ENCODE measurements at places on chromosomes 6 and 20. TPM values are rescaled to one million over a fixed set of nuclear protein-coding genes. Genes with fewer than 3 reads are reported as not detected.

- H3K4me1 ChIP-seq = peaks cover 22% of the 10 kb centered on the region
- no peaks in the 10 kb centered on the region for H3K27me3 ChIP-seq
These were observed 64.6 kb downstream of the MAN1A1 start for GRCh38 chr6:119284861-119285521.

GTF3C6 gene
- 137 TPM for total RNA-seq

SLC22A7 gene
- not detected for total RNA-seq

GRCh38 chr6:110635096-110635495, 158.7 kb upstream of the SLC22A16 start:
- H3K36me3 ChIP-seq = peaks cover 5% of the 10 kb centered on the region
- H3K4me1 ChIP-seq = no peaks in the 10 kb centered on the region
- no peak overlapping the region for H3K4me3 ChIP-seq
- H3K27me3 ChIP-seq = no peaks in the 10 kb centered on the region
- no peak overlapping the region for H3K27ac ChIP-seq
- DNase-seq = no peak

DNA sequence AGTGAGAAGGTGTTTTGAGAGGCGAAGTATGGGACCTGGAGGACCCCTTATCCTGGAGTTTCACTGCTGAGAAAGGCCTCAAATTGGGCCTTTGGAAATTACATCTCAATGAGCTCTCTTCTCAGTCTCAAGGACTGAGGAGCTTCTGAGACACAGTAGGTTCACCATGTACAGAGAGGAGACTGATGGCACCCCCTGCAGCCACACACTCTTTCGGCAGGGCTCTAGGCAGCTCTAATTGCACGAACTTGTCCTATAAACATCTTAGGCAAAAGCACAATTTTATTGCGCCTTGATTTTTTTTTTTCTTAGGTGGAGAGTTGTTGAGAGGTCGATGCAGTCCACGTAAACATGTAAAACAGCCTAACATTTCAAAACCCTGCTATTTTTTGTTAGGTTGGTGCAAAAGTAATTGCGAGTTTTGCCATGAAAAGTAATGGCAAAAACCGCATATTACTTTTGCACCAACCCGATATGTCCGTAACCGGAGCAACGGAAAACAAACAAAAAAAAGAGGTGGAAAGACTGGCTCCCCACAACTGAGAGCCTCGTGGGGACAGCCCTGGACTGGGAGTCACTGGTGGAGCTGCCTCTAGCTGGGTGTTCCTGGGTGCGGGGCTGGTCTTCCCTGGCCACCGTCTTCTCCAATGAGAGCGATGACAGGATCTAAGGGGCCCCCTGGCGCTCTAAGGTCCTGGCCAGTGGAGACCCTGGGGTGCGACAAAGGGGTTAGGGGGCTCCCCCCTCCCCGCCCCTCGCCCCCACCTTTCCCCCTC, 84.0 kb upstream of the EYA2 start:
- H3K27ac ChIP-seq = no peak overlapping the region
- no peaks in the 10 kb centered on the region for H3K4me1 ChIP-seq
- DNase-seq = no peak
- H3K4me3 ChIP-seq = no peak overlapping the region
- H3K27me3 ChIP-seq = peaks cover 28% of the 10 kb centered on the region
- H3K36me3 ChIP-seq = no peaks in the 10 kb centered on the region

PGC gene
- 0.60 TPM for total RNA-seq

DNA sequence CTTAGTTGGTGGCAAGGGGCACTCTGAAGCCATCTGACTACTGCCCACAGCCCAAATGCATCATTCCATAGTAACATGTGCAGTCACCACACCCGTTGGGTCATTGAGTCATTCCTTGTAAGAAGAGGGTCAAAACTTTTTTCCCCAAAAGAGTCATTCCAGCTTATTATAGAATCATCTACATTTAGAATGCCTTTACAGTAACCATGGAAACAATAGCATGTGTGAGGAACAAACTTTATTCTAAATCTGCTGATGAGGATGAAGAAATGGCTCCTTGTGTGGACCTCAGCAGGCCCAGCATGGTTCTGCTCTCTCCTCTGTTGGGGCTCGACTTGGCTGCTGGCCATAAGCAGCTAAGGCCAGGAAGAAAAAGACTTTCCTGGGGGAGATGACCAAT, 111.2 kb upstream of the PTPRT start:
- no peak overlapping the region for H3K27ac ChIP-seq
- DNase-seq = no peak
- no peaks in the 10 kb centered on the region for H3K27me3 ChIP-seq
- H3K36me3 ChIP-seq = no peaks in the 10 kb centered on the region
- H3K4me1 ChIP-seq = no peaks in the 10 kb centered on the region

FRMD1 gene
- not detected for total RNA-seq

- H3K4me3 ChIP-seq = peak overlapping the region; percentile 72
- peak; percentile 48 for DNase-seq
- H3K27me3 ChIP-seq = no peaks in the 10 kb centered on the region
- H3K4me1 ChIP-seq = peaks cover 72% of the 10 kb centered on the region
These were observed 49.9 kb upstream of the TAGAP start for GRCh38 chr6:159094444-159095252.

DNA sequence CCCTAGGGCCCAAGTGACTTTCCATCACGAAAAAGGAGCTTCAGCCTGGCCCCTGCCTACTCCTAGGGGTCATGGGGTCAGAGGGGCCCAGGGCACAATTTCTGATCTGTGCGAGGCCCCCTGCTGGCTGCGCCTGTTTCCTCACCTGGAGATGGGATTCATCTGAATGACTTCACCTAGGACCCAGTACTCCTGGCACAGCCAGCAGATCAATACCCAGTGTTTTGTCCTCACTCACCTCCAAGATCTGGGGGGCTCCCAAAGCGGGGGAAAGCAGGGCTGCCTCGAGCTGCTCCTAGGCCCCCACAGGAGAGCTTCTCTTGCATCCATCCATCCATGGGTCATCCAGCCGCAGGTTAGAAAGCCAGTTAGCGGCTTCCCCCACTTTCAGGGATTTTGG, 33.8 kb downstream of the CD40 start:
- no peaks in the 10 kb centered on the region for H3K36me3 ChIP-seq
- no peaks in the 10 kb centered on the region for H3K4me1 ChIP-seq
- H3K27me3 ChIP-seq = peaks cover 5% of the 10 kb centered on the region
- no peak overlapping the region for H3K27ac ChIP-seq
- H3K4me3 ChIP-seq = no peak overlapping the region
- DNase-seq = no peak

DNA sequence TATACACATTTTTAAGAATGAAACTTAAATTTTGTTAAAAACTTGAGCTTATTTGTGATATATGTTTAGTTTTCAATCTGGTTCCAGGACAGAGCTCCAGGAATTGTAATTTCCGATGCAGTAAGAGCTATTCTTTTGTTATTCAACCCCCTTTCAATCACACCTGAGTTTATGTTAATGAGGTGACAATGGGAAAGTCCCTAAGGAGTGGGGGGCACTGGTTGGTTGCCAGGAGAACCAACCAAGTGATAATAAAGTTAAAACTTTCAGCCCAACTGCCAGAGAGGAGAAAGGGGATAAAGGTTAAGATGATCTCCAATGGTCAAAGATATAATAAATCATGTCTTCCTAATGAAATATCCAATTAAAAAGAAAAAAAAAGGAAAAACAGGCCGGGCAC, 19.8 kb downstream of the MDN1 start:
- peak overlapping the region; percentile 34 for H3K27ac ChIP-seq
- H3K36me3 ChIP-seq = peaks cover 30% of the 10 kb centered on the region
- DNase-seq = no peak
- H3K27me3 ChIP-seq = no peaks in the 10 kb centered on the region
- H3K4me3 ChIP-seq = no peak overlapping the region
